ENCODE measurements at places on chromosomes 1 and 21. TPM values are rescaled to one million over a fixed set of nuclear protein-coding genes. Genes with fewer than 3 reads are reported as not detected.

DNA sequence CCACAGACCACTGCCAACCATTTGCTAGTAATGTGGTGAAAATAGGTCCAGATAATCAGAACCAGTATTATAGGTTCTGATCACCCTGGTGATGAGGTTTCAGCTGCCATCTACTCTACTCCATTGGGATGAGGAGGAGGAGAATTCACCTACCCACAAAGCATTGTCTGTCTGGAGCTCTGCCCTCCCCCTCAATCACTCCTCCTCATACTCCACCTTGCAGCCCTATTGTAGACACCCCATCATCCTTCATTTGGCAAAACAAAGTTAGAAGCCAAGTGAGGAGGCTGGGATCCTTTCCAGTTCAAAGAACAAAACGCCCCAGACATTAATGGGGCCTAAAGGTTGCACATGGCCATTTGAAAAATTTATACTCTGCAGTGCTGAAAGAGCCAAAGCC, 157.4 kb upstream of the L1TD1 start:
- no peak for DNase-seq

GRCh38 chr1:114345930-114346479, 165.0 kb downstream of the TRIM33 start:
- DNase-seq: peak; percentile 35

DNA sequence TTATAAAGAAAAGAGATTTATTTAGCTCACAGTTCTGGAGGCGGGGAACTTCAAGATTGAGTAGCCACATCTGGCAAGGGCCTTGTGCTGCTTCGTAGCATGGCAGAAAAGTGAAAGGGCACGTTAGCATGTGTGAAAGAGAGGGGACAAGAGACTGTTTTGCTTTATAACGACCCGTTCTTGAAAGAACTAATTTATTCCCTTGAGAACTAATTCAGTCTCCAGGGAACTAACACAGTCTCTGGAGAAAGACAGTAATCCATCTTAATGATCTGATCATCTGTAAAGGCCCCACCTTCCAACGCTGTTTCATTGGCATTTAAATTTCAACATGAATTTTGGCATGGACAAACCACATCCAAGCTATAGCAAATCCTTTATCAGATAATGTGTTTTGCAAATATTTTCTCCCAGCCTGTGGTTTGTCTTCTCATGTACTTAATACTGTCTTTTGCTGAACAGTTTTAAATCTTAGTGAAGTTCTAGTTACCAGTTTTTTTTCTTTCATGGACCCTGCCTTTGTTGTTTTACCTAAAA, 26.1 kb downstream of the MTR start:
- DNase-seq: no peak

GRCh38 chr1:164930241-164930640, 371.3 kb downstream of the PBX1 start:
- no peak for DNase-seq

DNA sequence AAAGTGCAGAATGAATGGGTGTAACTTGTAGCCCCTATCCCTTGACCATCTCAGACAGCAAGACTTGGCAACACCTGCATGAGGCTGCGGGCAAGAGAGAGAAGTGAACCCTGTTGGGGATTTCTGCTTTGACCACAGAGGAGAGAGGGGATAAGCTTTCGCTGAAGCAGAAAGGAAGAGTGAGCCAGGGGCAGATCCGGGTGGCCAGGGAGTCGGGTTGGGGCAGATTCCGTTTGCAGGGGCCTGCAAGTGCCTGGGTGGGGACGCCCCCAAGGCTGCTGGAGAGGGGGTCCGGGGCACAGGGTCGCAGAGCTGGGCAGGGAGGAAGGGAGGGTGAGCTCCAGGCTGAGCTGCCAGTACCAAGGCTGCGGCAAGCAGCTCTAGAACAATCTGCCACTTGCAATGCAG, 25.3 kb upstream of the PIK3CD start:
- DNase-seq: no peak

The CR1L gene
- total RNA-seq: not detected

The ARMH1 gene
- 0.59 TPM for total RNA-seq

The RIMKLA gene
- 6.5 TPM for total RNA-seq

The DMRTA2 gene
- total RNA-seq: not detected

The CCDC185 gene
- total RNA-seq: 0.35 TPM
